ENCODE measurements at places on chromosomes 5 and 9.
A peak's percentile ranks its signal among the peaks of the same experiment; 100 is the strongest.

- no peak for DNase-seq
These were observed 29.5 kb downstream of the RXRA start for GRCh38 chr9:134355561-134356279.

GRCh38 chr5:132839426-132840301, 9.2 kb upstream of the SHROOM1 start:
- DNase-seq, result no peak

GRCh38 chr5:39542511-39543285, 117.9 kb upstream of the DAB2 start:
- DNase-seq, result no peak

- no peak for DNase-seq
These were observed 120.6 kb downstream of the SEMA6A start for GRCh38 chr5:116453988-116454411.

- DNase-seq, result no peak
These were observed 157.3 kb upstream of the DAPK1 start for GRCh38 chr9:87340391-87340790.

DNA sequence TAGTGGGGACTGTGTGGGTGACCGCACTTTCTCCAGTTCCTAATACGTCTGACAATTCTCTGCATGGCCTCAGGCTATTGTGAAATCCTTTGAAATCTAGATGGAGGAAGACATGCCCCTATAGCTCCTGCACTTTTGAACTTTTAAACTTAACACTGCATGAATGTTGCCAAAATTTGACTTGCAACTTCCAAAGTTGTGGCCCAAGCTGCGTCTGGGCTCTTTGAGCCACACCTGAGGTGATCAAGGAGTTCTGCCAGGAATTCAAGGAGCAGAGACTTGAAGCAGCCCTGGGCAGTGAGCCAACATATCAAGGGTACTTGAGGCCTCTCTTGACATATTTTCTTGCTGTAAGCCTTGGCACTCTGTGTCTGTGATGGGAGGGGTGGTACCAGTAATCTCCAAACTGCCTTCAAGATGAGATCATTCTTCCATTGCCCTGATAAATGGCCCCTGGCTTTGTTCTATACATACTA, 1336.1 kb upstream of the CDH9 start:
- no peak for DNase-seq

- DNase-seq, result no peak
These were observed 96.2 kb downstream of the TSSK1B start for GRCh38 chr5:113338628-113339027.

GRCh38 chr5:174832025-174832424, 107.6 kb downstream of the MSX2 start:
- DNase-seq, result no peak

DNA sequence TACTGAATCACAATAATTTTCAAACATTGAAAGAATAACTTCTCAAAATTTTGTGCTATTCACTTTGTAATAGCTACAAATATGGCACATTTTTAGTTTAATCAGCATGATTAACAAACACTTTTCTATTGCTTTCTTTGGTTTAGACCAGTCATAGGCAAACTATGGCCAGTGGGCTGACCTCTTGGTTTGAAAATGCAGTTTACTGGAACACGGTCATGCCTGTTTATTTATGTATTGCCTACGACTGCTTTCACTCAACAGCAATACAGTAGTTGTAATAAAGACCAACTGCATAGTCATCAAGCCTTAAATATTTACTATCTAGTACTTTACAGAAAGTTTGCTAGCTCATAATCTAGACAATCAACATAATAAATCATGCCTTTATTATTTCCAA, 810.8 kb downstream of the TLE1 start:
- no peak for DNase-seq

GRCh38 chr9:89185980-89186379, 7.4 kb upstream of the SHC3 start:
- DNase-seq, result no peak

- no peak for DNase-seq
These were observed 37.1 kb downstream of the VAV2 start for GRCh38 chr9:133954862-133955529.

DNA sequence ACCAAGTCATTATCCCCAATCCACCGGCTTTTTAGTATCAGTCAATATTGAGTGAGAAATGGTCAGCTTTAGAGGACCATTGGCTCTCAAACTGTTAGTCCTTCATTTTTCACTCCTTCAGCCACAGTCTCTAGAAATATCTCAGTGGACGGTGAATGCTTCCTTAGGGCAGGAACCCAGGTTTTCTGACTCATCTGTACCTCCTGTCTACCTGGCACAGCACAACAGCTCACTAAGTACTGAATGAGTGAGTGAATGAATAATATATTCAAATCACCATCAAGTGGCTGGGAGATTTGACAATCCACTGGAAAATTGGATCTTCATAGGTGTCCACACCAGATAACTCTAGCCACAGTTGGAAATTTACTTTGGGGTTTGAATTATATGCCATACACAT, 609.5 kb upstream of the CLINT1 start:
- DNase-seq, result no peak

DNA sequence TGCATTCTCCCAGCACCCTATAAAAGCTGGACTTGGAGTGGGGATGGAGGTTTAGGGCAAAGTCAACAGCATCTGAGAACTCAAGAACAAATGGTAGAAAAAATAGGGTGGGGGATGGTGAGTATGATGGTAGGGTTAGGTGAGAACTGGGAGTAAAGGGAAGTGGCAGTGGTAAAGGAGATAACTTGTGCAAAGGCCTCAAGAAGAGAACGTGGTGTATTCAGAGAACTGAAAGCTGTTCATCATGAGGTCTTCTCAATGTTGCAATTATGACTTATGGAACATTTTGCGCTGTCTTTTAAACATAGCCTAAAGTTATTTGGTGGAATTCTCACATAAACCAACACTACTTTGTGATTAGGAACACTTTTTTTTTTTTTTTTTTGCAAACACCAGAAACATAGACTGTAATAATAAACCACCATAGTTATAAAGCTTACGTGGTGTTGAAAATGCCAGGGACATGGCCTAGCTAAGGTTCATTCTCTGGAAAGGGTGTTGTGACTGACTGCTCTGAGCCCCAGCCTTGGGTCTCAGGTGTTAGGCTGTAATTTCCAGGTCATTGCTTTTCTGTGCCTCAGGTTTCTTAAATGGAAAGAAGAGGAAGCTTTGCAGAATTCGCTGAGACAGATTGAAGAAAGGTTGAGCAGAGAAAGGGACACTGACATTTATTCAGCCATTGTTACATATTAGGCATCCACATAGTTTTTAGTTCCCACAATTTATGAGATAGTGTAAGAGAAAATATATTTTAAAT, 19.2 kb upstream of the TXNDC8 start:
- no peak for DNase-seq

DNA sequence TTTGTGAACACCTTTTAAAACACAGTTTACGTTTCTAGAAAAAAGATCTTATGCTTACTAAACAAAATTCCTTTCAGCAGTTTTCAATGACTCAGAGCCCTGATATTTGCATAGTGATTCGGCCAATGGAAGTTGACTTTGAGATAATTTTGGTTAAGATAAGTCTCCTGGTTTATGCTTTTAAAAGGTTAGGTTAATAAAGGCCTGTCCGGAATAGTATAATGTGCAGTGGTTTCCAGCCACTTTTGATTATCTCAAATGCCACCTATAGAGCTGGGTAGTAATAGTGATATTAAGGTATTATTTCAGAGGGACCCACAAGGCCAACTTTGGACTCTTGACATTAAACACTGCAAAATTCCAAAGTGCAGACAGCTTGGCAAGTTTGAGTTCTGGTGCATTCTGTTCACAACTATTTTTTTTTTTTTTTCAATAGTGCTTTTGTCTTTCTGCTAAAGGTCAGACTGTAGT, 86.1 kb downstream of the F2RL2 start:
- no peak for DNase-seq

GRCh38 chr9:87569008-87569509, 71.4 kb downstream of the DAPK1 start:
- DNase-seq, result no peak

GRCh38 chr5:64625678-64626077, 64.6 kb upstream of the SHISAL2B start:
- no peak for DNase-seq

GRCh38 chr9:136258299-136258625, 12.7 kb upstream of the QSOX2 start:
- DNase-seq, result no peak

DNA sequence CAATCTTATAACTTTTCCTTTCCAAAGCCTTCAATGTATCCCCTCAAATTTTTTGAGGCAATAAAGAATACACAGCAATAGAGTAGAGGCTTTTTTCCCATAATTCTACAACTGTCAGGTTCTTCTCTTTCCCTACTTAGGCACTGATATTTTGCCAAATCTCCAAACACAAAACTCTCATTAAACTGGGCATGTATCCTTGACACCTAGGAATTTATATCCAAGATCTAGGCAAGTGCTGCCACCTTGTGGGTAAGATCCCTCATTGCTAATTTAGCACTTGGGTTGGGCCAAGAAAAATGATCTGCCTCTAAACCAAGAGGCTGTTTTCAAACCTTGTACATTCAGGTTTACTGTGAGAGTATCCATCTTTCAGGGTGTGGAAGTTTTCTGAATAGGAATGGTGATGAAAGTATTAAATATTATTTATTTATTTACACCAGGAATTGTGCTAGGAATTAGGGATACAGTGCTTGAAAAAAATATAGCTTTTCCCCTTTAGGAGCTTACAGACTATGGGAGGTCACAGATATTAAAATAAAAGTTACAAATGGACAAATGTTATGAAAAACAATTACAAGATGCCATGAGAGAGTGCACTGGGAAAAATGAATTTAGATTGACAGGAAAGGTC, 17.6 kb downstream of the TSTD2 start:
- DNase-seq, result peak; percentile 58

- peak; percentile 65 for DNase-seq
These were observed 32.0 kb upstream of the TTLL11 start for GRCh38 chr9:122125158-122125508.

DNA sequence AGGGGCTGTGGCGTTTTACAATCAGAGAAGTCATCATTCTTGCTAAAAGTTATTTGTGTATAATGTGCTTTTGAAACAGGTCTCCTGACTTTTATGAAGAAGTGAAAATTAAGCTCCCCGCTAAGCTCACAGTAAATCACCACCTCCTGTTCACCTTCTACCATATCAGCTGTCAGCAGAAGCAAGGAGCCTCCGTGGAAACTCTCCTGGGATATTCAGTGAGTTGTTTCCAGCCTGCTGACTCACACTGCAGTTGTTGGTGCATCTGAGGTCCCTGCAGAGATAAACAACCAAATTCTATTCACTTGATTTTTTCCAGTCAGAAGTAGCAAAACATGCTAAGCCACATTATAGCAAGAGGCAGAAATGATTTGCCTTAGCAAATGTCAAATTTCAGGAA, 156.7 kb downstream of the DOCK8 start:
- DNase-seq, result no peak

DNA sequence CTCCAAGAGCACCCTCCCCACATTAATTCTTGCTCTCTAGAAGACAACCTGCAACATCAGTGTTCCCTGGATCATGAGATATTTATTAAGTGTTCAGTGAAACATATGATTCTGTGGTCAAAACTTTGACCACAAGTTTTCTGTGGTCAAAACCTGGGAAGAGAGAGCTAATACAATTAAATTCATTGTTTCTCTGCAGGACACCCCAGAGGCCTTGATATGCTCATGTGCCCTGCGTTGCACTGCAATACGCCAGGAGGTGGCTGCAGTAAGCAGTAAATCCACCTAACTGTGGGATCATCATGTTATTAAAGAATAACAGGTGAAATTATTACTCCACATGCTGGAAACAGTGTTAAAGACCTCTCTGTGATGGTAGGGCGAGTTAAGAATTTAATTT, 109.3 kb upstream of the SPDL1 start:
- DNase-seq, result no peak

DNA sequence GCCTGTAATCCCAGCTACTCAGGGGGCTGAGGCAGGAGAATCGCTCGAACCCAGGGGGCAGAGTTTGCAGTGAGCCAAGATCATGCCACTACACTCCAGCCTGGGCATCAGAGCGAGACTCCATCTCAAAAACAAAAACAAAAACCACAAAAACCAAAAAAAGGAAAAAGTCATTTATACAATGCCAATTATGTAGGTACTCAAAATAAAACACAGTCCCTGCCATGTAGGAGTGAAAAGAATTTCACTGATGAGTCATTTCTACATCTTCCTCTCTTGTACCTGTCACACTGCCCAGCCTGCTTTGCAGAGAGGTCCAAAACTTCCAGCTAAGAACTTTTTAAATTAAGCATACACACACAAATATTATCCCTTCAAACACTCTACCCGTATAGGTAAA, 215.8 kb downstream of the EPB41L4A start:
- no peak for DNase-seq

GRCh38 chr9:92463387-92463786, 18.9 kb downstream of the ASPN start:
- no peak for DNase-seq

DNA sequence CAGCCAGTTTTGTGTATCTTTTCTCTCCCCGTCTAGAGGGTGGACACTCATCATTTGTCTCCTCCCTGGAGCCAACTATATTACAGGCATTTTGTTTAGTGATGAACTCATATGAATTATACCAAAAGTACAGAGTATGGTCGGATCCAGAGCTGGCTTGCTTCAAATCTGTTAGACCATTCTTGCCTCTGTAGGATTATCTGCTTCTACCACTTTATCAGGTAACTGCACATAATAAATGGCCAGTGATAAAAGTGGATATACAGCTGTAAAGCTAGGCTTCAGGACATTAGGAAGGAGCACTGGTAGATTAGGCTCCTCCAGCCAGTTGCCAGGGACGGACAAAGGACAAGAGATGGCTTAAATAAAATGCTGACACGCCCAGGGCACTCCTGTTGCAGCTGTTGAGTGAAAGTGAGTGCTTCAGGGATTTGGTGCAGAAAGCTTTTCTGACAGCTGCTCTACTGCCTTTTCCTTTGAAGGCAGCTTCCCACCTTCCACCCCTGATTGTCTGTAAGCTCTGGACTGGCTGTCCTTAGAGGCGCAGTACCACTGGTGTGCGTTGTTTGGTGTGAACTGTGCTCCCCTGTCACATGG, 259.2 kb downstream of the PDZD2 start:
- DNase-seq, result no peak

DNA sequence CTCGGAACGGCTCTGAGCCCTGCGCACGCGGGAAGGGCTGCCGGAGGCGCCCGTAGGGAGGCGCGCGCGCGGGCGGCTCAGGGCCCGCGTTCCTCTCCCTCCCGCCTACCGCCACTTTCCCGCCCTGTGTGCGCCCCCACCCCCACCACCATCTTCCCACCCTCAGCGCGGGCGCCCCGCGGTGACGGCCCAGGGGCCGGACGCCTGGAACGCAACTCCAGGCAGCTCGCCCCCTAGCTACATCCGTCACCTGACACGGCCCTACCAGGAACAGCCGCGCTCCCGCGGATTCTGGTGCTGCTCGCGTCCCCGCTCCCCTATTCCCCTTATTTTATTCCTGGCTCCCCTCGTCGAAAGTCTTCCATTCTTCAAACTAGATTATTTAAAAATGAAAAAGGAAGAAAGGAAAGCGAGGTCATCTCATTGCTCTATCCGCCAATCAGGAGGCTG, at the start of gene CDKN2B-AS1:
Gene CDKN2B-AS1, plus strand, starts transcription at position 236 of the 450 bp plus-strand sequence.
- DNase-seq, result peak; percentile 23

- DNase-seq, result no peak
These were observed 177.6 kb downstream of the RFX3 start for GRCh38 chr9:3348169-3348568.

GRCh38 chr5:110476164-110476563, 250.3 kb downstream of the TMEM232 start:
- no peak for DNase-seq
